ENCODE measurements at places on chromosomes 1 and 21. TPM values are rescaled to one million over a fixed set of nuclear protein-coding genes. Genes with fewer than 3 reads are reported as not detected.

SH2D1B gene
- total RNA-seq: not detected

EDN2 gene
- not detected for total RNA-seq

- DNase-seq: no peak
Observed at GRCh38 chr1:14704846-14705245, 106.4 kb downstream of the KAZN start.

- DNase-seq: no peak
Observed at GRCh38 chr1:110370827-110371226, 20.0 kb downstream of the SLC16A4 start.

GRCh38 chr1:203380420-203381150 lies 29.7 kb upstream of the FMOD start:
- no peak for DNase-seq

GRCh38 chr1:238727670-238728069 lies 658.7 kb upstream of the CHRM3 start:
- no peak for DNase-seq

GRCh38 chr1:230883967-230884366 lies 15.6 kb upstream of the C1orf198 start:
- DNase-seq: no peak

GRCh38 chr1:221032637-221033280 lies 153.5 kb downstream of the HLX start:
- DNase-seq: no peak

DNA sequence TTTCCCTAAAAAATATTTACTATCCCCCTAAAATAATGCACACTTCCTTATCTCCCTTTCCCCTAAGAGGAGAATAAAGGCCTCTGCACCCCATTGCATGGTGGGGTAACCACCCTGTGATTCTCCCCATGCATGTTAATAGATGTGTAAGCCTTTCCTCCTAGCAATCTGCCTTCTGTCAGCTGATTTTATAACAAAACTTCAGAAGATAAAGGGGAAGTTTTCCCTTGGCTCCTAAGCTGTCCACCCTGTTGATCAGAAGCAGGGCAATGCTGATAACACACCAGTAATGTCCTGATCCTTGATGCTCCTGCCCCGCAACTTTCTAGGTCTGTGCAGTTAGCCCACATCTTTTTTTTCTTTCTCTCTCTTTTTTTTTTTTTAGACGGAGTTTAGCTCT lies 11.4 kb upstream of the RNF187 start:
- no peak for DNase-seq

- DNase-seq: no peak
Observed at GRCh38 chr21:21921410-21922232, 923.4 kb downstream of the NCAM2 start.

GRCh38 chr21:19547951-19548840 lies 1144.6 kb upstream of the TMPRSS15 start:
- no peak for DNase-seq
